ENCODE measurements at places on chromosomes 6 and 20.
A peak's percentile ranks its signal among the peaks of the same experiment; 100 is the strongest.

- DNase-seq, result no peak
Measured at GRCh38 chr20:48098866-48099265, 313.6 kb upstream of the SULF2 start.

GRCh38 chr6:25312034-25312620 is 33.0 kb downstream of the CARMIL1 start:
- no peak for DNase-seq

- no peak for DNase-seq
Measured at GRCh38 chr20:7893014-7893730, 47.1 kb downstream of the HAO1 start.

- no peak for DNase-seq
Measured at GRCh38 chr6:39961178-39961577, 26.9 kb upstream of the MOCS1 start.

DNA sequence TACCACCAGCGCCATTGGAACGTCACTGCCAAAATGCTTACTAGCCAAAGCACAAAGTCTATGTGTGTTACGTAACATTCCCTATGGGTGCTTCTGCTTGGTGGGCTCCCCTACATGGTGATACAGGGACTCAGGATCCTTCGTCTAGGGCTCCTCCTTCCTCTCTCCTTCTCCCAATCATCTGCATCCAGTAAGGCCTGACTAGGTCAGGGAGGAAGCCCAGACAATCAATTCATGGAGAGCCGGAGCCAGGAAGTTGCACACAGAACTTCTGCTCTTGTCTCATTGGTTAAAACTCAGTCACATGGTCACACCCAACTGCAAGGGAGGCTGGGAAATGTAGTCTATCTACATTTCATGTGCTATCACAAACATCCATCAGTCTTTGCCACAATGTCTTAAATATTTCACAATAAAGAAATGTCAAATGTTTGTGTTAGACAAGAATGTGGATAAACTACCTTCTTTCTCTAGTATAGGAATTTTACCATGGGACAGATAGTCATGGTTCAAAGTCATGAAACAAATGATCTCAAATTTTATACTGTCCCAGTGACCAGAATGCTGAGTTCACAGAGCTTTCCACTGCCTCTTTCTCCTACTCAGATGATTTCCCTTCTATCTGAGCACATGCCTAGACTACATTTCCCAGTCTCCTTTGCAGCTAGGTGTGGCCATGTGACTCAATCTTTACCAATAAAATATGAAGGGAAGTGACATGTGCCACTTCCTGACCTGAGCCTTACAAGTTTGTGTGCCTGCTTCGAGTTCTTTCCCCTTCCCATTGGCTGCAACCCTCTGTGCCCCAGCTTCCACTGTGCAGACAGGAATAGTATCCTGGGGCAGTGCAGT is 9.3 kb upstream of the KCNK15 start:
- DNase-seq, result peak; percentile 73

DNA sequence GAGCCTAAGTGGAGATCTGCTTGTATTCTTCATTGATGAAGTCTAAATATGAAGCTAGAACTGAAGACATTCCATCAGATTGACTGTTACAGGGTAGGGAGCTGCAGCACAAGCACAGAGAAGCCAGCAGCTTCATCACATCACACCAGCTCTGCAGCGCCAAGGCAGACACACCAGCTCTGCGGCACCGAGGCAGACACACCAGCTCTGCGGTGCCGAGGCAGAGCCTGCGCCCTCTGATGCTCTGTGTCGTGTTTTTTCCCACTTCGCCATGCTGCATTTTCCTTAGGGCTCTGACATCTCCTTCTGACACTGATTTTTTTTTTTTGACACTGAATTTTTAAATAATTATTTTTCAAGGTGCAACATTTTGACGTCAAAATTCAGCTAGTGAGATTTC is 784 bp downstream of the BTNL2 start:
- no peak for DNase-seq

DNA sequence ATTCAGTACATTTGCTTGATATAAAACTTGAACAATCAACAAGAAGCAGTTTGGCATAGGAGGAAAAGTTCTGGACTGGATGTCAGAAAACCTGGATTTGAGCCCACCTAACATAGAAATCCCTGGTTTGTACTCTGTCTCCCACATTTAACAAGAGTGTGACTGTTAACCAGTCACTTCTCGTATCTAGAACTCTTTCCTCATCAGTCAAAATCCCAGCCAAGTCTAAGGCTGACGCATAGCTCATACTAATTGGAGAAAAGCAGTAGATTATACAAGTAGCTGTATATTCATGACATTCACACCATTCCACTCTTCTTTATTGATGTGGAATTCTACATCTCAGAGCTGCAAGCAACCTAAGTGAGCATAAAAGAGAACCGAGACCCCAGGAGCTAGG is 222.7 kb downstream of the PHACTR1 start:
- no peak for DNase-seq

- no peak for DNase-seq
Measured at GRCh38 chr20:2602746-2603145, 49.7 kb upstream of the NOP56 start.

- no peak for DNase-seq
Measured at GRCh38 chr20:61638802-61639585, 386.9 kb downstream of the CDH4 start.

DNA sequence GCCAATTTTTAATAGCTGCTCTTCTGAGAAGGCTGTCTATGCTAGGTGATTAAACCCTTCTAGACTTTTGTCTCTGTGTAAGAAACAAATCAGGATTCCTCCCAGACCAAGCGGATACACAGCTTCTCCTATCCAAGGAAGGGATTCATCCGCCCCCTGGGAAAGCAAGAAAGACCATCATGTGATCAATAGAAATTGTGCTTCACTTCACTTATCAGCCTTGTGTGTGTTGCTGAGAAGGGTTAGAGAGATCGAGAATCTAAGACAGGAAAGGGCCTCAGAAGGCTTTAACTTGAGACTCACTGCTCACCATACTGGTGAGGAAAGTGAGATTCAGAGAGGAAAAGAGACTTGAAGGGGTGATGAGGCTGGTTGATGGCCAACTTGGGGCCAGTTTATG is 1.5 kb downstream of the ABCC10 start:
- DNase-seq, result no peak

DNA sequence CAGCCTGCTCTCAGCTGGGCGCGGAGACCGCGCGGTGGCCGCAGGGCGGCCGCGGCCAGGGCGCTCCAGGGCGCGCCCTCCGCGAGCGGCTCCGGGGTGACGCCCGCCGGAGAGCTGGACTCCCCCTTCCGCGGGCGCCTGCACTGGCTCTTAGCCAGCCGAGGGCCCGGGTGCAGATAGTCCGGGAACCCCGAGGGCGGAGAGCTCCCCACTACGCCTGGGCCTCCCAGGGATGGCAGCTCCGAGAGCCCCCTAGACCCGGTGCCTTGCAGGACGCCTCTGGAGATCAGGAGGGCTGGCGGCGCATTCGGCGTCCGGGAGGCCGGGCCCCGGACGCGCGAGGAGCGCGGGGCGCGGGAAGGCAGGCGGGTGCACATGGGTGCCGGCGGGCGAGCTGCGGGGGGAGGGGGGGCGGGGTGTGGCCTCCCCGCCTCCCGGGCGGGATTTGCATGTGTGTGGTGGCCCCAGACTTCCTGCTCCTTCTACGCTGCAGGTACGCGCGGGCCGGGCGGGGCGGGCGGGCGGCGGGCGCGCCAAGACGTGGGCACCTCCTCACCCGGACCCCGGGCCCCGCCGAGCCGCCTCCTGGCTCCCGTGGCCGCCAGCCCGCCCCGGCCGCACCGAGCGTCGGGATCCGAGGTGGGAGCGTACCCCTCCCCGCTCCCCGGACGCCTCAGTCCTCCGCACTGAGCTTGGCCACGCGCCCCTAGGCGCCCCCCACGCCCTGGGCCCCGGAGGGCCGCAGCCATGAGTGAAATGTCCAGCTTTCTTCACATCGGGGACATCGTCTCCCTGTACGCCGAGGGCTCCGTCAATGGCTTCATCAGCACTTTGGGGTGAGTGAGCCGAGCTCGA is at the start of gene ITPR3:
TSS of gene ITPR3 (plus strand) at position 467 of the 855 bp plus-strand sequence. CDS start at position 748, 281 bp downstream.
- no peak for DNase-seq

DNA sequence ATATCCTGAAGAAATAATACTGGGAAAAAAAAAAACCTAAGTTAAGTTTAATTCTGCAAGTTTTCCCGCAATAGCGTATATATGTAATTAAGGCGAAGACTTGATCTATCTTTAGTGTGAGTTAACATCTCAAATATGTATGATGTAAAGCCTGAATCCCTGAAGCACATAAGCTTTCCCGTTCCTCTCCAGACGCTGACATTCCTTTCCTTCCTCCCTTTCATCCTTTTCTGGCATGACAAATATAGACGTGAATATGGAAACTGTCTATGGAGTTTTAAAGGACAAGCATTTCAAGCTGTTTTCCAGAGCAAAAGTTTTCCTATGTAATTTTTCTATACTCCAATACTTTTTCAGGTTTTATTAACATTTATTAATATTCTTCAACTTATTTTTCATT is 637.0 kb downstream of the COL12A1 start:
- no peak for DNase-seq

- DNase-seq, result no peak
Measured at GRCh38 chr6:36594816-36595643, 868 bp downstream of the SRSF3 start.

DNA sequence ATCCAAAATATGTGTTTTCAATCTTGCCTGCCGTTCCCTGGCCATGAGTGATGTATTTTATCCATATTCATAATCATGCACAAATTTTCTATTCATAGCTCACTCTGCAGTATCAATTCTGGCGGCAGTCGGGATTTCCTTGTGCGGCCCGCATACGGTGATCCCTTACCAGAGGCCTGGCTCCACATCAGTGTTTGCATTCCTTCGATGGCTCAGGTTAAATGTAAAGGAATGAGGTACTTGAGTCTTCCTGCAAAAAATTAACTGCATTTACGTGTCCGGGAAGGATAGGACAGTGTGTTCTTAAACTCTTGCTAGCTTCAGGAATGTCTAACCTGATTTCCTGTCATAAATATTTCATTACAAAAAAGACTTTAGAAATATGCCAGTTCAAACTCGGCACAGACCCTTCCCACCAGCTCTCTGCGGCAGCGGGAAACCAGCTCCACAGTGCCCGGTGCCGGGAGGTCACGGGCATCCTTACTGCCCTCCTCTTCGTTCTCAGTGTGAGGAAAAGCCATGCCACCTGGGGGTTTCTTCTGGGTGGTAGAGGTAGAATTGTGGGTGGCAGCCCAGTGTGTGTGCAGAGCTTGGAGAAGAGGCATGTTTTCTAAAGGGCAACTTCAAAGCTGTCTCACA is 154.5 kb downstream of the MOXD1 start:
- DNase-seq, result no peak

- DNase-seq, result no peak
Measured at GRCh38 chr20:41137614-41138474, 501 bp downstream of the PLCG1 start.

GRCh38 chr6:167295495-167296292 is 4.6 kb downstream of the UNC93A start:
- no peak for DNase-seq

DNA sequence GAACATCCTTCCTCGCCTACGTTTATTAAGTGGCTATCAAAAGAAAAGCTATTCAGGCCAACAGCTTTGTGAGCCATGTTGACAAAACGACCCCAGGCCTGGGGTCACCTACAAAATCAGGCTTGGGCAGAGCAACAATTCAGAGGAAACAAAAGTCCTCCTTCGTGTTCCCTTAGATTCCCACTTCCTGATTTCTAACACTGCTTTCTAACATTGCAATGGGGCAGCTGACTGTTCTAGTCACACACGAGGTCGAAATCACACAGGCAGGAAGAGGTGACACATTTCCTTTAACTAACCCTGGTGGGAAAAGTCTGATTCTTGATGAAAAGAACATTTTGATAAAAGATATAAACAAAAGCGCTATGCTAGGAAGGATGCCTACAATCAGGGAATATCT is 31.9 kb downstream of the WDR27 start:
- no peak for DNase-seq

DNA sequence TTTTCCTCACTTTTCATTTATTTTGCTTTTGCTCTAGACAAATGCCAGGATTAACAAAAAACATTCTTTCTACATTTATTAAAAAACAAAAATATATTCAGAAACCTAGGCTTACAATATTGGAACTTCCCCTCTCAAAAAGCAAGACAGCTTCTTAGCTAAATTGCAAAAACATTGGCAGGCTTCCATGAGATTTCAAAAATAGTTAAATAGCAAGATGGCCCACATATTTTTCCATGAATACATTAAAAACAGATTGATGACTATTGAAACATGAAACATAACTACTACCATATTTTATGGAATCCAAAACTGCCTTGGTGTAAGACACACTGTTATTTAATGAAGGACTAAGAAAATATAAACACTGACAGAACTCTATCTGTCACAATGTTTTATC is 92.0 kb downstream of the LY86 start:
- no peak for DNase-seq

DNA sequence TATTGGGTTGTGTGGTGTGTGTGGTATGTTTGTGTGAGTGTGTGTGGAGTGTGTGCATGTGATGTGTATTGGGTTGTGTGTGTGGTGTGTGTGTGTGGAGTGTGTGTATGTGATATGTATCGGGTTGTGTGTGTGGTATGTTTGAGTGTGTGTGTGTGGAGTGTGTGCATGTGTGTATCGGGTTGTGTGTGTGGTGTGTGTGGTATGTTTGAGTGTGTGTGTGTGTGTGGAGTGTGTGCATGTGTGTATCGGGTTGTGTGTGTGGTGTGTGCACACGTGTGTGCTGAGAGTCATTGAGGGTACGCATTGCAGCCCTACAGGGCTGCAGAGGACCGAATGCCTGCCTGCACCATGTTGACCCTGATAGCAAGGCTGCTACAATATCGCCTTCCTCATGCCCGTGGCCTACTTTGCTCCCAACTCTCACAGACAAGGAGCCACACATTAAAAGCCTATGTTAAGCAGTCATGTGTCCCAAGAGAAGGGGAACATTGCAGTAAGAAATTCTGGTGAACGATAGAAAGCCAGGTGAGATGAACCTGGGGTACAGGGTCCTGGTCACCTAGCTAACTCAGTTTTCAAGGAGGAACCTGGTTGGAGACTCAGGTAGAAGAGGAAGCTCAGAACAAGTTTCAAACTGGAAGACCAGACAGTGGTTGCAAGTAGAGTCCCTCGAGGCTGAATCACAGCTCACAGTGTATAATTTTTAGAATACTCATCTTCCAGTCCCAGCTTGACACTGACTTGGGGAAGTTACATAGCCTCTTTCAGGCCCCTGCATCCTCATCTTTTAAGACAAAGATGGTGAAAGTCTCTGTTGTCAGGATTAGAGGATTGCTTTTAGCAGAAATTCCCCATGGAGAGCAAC is 45.7 kb upstream of the TMEM170B start:
- no peak for DNase-seq

- DNase-seq, result no peak
Measured at GRCh38 chr6:113634352-113635163, 222.6 kb upstream of the MARCKS start.

All from dorsolateral prefrontal cortex (tissue), 122 donors.